ENCODE measurements at places on chromosomes 1 and 21. TPM values are rescaled to one million over a fixed set of nuclear protein-coding genes. Genes with fewer than 3 reads are reported as not detected.

GRCh38 chr21:37459575-37459974 is 93.0 kb downstream of the DYRK1A start:
- DNase-seq = no peak

DNA sequence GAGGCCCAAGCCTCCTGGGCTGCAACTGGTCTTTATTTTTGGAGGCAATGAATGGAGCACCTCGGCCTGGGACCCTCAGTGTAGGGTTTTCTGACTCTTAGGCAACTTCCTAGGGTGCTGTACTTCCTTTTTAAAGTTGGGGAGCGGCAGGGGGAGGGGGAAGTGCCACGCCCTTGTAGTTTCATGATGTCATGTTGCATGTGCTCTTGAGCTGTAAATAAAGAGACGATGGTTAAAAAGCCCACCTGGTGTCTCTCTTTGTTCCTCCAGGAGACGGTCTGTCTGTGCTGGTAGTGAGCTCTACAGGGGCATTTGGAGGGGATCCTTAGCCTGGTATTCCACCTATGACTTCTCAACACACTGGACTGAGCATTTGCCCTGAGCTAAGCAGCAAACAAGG is 10.3 kb upstream of the AGTRAP start:
- DNase-seq = no peak

The OVAAL gene
- total RNA-seq = not detected

- no peak for DNase-seq
These were observed 19.1 kb upstream of the IKBKE start for GRCh38 chr1:206451134-206451686.

The SPTA1 gene
- total RNA-seq = 21.1 TPM

DNA sequence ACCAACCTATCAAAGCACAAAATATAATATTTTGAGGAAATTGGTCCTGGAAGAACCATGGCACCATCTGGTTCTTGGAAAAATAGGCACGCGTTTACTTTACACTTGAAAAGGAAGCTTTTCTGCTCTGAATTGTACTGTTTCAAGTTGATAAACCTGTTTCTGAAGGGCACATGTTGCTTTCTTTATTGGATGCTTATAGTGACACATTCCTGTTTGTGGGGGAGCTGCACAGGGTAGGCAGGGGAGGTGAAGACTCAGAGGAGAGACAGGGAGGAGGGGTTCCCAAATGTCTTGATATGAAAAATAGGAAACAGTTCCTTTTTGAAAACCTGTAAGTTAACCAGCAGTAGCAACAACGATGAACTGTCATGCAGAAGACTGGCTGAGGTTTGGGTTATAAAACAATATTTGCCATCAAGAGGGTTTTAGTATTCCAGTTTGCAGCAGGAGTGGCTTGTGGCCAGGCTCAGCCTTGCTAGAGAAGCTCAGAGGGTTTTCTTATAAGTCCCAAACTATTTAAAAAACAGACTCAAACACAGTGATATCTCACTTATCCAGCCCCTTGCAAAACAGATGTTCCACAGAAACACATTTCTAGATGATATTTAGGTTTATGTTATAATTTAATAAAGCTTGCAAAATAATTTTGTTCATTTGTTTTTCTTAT is 127.0 kb upstream of the MROH9 start:
- peak; percentile 31 for DNase-seq

The UBE2U gene
- total RNA-seq = not detected

The SYCP1 gene
- not detected for total RNA-seq

DNA sequence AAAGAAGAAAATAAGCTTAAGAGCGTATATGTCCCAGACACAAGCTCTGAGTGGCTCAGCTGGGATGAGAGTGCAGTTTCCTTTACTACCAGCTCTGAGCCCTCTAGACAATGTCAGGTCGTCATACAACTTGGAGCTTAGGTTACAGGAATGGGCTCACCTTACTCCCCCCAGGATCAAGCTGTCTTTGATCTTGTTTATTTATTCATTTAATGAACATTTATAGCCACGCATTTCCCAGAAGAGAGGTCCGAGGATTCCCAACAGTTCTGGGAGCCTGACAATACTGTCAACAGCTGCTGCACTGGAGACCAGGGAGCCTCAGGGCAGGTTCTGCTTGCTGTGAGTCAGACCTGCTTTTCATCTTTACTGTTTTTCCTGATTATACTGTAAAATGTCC is 378.9 kb downstream of the PLPP3 start:
- DNase-seq = no peak

GRCh38 chr1:16138772-16139221 is 17.1 kb downstream of the EPHA2 start:
- no peak for DNase-seq

DNA sequence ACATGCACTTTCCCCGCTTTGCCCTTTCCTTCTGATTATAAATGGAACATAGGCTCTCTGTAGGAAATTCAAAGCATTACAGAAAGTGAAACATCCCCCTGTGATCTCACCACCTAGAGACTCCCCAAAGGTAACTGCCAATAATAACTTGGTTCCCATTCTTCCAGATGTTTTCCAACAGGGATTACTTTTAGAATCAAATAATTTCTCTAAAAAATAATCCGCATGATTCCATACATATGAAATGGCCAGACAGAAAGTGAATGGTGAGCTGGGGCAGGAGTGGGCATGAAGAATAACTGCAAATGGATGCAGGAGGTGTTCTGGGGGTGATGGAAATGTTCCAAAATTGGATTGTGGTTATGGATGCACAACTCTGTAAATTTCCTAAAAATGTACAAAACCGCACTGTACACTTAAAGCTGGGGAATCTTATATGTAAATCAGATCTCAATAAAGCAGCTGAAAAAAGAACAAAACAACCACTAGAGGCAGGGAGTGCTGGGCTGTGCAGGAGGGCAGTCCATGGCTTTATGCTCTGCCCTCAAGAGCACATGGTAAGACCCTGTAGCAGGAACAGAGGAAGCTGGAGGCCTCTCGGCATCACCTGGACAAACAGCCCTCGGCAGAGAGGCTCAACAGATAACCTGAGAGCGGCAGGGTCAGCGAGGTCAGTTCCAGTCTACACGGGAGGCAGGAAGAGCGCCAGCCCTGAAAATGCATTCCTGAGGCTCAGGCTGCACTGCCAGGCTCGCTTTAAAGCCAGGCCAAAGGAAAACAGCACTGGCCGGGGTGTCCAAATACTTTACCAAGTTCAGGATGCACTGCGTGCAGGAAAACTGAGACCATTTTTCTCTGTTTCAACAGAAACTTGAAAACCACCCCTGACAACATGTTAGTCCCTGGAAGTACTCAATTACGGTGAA is 39.7 kb downstream of the CAPZB start:
- no peak for DNase-seq

GRCh38 chr21:42556960-42557359 is 43.3 kb downstream of the SLC37A1 start:
- DNase-seq = no peak

DNA sequence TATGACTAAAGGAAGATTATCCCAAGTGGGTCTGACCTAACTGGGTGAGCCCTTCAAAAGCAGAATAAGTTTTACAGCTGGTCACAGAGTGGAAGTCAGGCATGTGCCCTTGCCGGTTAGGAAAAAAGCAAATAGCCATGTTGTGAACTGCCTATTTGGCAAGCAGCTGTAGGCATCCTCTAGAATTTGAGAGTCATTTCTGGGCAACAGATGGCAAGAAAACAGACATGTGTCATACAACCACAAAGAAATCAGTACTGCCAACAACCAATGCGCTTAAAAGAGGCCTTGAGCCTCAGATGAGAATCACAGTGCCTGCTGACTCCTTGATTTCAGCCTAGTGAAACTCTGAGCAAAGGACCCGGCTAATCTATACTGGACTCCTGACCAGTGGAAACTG is 26.8 kb downstream of the LRRC53 start:
- no peak for DNase-seq

- DNase-seq = no peak
These were observed 36.4 kb downstream of the FMO3 start for GRCh38 chr1:171127099-171127498.

DNA sequence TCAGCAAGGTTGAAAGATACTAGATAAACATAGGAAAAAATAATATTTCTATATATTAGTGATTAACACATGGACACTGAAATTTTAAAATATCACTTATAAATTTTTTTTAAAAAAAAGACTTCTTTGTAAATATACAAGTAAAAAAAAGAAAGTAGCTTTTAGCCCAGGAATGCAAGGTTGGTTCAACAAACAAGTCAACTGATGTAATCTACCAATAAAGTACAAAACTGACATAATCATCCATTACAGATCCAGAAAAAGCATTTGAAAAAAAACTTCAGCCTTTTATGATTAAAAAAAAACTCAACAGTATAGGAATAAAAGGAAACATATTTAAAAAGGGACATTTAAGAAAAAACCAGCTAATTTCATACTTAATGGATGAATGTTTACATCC is 48.4 kb downstream of the TRMT1L start:
- DNase-seq = no peak

The MYOM3 gene
- total RNA-seq = 0.55 TPM

GRCh38 chr21:38249256-38249655 is 7.5 kb upstream of the KCNJ15 start:
- no peak for DNase-seq

DNA sequence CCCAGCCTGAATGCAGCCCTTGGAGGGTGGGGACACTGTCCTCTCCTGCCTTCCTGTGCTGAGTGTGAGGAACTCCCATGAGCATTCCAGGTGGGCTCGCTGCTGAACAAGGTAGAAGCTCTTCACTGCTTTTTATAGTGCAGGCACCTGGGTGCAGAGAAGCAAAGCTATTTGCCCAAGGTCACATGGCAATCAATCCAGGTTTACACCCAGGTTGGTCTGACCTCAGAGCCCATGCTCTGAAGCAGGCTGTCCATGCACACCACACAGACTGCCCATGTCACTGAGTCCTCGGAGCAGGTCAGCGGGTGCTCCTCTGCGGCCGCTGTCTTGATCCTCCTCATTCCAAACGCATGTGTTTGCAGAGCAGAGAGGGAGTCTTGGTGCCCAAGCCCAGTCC is 323.4 kb upstream of the VAMP3 start:
- DNase-seq = no peak

The KIF26B gene
- total RNA-seq = 6.7 TPM

The NHLH1 gene
- 0.09 TPM for total RNA-seq

The SPATA46 gene
- not detected for total RNA-seq

The SH2D2A gene
- total RNA-seq = 2.4 TPM

The FNDC5 gene
- total RNA-seq = 5.3 TPM

- DNase-seq = no peak
These were observed 5.0 kb upstream of the RNF19B start for GRCh38 chr1:32969566-32969965.

GRCh38 chr21:43994085-43994484 is 18.0 kb upstream of the TRAPPC10 start:
- no peak for DNase-seq

The EDARADD gene
- 1.8 TPM for total RNA-seq

DNA sequence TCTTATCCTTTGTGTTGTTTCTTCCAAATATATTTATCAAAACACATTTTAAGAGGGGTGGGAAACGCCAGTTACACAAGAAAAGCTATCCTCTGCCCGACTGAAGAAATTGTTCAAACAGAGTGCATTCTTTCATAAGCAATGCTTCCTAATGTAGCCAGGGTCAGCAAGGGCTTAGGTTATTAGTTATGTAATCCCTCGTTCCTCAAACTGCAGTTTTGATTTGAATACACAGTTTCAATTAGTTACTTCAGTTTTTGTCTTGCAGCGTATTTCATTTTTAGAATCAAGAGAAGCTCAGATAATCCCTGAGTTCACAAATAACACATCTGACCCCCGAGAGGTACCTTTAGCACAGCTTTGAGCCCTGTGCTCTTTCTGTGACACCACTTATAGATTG is 141.7 kb upstream of the NRIP1 start:
- DNase-seq = no peak

DNA sequence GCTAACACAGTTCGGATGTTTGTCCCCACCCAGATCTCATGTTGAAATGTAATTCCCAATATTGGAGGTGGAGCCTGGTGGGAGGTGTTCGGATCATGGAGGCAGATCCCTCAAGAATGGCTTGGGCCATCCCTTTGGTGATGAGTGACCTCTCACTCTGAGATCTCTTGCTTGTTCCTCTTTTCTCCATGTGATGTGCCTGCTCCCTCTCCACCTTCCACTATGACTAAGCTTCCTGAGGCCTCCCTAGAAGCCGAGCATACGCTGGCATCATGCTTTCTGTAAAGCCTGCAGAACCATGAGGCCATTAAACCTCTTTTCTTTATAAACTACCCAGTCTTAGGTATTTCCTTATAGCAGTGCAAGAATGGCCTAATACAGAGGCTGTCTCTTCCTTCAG is 8.1 kb upstream of the PLA2G5 start:
- DNase-seq = no peak

- peak; percentile 64 for DNase-seq
These were observed 46.6 kb downstream of the PACC1 start for GRCh38 chr1:212368073-212368484.

The SEC16B gene
- 1.5 TPM for total RNA-seq

- no peak for DNase-seq
These were observed 759.0 kb upstream of the ADAMTS5 start for GRCh38 chr21:27725916-27726315.

DNA sequence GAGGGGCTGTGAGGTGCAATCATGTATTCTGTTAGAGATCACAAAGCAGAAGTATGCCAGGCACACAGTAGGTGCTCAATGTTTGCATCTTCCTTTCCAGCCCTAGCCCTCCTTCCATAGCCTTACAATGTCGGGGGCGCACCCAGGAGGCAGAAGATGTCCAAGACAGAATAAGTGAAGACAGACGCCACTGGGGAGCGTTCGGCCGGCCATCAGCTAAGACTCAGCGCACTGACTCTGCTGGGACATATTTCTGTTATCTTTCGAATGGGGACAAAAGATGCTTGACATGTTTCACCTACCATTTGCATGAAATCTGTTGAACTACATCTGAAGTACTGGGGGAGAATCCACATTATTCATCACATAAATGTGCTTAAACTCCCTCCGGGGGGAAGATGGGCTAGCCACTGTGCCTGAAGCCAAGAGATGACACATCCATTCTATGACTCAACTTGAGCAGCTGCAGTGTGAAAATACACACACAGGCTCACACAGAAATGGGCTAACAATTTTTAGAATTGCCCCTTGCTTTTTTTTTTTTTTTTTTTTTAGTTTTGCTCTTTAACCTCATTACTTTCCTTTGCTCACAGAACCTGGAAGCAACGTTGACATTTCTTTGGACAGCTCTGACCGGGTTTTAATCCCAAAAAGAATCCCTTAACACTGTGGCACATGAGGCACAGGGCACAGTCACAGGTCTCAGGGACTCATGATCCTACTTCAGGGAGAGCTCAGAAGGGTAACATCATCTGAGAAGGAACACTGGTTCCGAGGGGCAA is 7.9 kb downstream of the TIAM1 start:
- no peak for DNase-seq

GRCh38 chr1:185566995-185567394 is 167.2 kb upstream of the HMCN1 start:
- DNase-seq = no peak

DNA sequence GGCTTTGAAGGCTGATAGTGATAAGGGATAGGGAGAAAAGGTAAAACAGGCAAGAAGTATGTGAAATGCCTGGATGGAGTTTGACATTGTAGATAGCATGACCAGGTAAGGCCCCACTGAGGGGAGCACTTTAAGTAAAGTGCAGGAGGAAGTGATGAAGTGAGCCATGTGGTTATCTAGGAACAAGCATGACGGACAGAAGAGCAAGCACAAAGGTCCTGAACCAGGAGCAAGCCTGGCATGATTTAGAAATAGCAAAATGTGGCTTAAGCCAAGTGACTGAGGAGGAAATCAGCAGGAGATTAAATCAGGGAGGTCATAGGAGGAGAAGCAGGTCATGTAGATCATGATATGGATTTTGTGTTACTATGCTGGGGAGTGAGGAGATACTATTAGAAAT is 129.2 kb downstream of the GLUL start:
- DNase-seq = no peak

The IGSF5 gene
- total RNA-seq = 0.11 TPM
